ENCODE measurements at places on chromosomes 2 and 18.
A peak's percentile ranks its signal among the peaks of the same experiment; 100 is the strongest.

GRCh38 chr2:69994166-69994565 is 32.7 kb upstream of the ASPRV1 start:
- DNase-seq: no peak

- DNase-seq: no peak
Observed at GRCh38 chr18:29439398-29439797, 1262.5 kb upstream of the CDH2 start.

GRCh38 chr2:85278361-85278760 is 49.4 kb downstream of the TGOLN2 start:
- DNase-seq: no peak

DNA sequence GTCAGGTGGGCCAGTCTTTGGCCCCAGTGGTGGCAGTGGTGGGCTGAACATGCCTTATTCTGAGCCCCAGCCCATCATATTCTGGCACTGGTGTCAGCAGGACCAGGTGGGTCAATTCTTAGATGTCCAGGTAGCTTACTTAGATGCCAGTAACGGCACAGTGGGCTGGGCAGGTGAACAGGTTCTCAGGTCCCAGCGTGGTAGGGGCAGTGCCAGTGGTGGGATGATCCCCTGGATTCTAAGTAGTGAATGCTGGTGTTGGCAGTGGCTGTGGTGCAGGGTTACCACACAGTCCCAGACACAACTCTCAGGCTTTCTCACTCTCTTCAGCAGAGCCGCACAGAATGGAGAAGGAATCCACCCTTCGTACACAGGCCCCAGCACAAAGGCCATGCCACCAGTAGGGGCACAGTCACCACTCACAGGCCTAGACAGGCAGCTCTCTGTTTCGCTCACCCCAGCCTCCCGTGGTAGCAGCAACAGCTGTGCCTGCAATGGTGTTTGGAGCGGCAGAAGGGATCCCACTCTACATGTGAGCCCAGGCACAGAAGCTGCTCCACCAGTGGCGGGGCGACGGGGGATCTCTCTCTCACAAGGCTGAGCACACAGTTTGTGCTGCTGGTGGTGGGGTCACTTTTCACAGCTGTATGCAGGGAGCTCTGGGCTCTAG is 97.3 kb downstream of the ANKRD12 start:
- DNase-seq: no peak

- no peak for DNase-seq
Observed at GRCh38 chr2:12807907-12808810, 91.4 kb downstream of the TRIB2 start.

DNA sequence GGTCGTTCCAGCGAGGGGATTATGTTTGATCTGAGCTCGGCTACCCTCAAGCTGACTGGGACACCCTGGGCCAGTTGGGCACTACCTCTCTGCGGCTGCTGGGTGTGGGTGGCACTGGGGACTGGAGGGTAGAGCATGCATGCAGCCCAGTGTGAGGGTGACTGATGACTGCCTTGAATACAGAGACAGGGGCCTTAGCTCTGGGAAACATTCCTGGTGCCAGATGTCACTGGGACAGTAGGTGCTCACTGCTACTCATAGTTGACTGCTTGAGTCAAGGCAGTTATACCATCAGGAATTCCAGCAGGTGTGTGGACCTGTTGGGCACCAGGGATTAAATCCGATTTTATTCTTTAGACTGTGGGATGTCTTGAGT is 33.6 kb upstream of the ATP6V1B1 start:
- no peak for DNase-seq

DNA sequence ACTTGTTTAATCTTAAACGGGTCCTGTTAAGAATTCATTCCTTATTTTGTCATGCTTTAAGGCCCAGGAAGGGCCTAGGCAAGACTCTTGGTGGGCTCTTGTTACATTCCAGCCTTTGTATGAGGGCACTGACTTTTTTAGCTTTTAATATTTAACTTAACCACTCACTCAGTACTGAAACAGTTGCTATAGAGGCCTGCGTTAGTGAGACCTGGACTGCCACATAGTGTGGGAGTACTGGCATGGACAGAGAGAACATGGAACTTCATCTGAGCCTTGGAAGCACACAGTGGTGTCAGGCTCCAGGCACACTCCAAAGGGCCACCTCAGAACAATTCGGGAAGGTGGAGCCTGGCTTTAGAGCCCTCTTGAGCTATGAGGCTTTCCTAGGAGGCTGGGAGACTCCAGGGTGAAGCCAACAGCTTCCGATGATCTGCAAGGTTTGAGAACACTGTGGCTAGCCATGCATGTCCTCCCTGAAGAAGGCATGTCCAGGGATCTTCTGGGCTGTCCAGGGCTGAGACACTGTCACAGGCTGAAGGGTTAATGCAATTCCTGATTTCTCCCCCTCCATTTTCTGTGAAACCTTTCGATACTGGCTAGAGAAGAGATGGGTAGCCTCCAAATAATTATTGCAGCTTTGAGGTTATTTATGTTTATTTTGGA is 155.4 kb upstream of the ACAA2 start:
- DNase-seq: no peak

- DNase-seq: no peak
Observed at GRCh38 chr2:66813976-66814375, 379.1 kb downstream of the MEIS1 start.

- DNase-seq: no peak
Observed at GRCh38 chr2:212892193-212892592, 259.2 kb downstream of the IKZF2 start.

DNA sequence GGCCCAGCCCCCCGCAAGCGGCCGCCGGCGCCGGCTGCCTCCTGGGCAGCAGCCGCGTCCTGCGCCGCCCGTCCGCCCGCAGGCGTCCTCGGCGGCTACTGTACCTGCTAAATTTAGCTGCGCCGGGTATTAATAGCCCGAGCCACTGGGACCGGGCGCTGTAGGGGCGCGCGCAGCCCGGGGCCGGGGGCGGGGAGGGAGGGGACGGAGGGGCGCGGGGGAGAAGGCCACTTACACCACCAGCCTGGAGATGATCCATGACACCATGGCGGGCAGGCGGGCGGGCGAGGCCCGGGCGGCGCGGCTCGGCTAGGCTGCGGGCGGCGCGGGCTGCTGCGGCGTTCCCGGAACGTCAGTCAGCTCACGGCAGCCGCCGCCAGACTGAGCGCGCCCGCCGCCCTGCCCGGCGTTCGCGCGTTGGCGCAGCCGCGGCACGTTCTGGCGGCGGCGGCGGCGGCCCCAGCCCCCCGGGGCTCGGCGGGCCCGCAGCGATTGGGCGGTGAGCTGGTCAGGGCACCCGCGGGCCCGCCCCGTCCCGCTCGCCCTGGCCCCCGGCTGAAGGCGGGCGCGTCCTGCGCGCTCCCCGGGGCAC is at the start of gene REEP1:
TSS of gene REEP1 (minus strand) at position 383 of the 592 bp plus-strand sequence. CDS start at position 267, 116 bp downstream.
- peak; percentile 26 for DNase-seq

DNA sequence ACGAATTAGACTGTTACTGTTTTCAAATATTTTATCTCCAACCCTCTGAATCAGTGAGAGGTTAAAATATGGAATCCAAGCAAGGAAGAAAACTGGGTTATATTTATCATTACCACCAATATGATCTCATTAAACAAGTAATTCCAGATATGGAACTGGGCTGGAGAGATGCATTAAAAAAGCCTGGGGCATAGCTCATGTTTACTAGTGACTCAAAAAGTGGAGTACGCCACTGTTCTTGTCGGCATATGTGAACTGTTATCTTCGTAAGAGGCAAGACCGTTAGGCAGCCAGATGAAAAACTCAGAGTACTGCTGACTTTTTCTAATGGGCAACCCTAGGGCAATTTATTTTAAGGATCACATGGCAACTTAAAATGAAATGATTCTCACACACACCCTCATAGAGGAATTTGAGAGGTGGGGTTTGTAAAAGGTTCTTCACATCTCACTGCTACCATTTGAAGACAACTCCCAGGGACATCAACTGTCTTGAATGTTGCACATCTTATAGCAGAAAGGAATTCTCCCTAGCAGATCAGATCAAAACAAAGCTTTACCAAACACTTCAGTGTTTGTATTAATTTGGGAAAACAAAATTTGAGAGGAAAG is 105.2 kb upstream of the TFCP2L1 start:
- DNase-seq: no peak

DNA sequence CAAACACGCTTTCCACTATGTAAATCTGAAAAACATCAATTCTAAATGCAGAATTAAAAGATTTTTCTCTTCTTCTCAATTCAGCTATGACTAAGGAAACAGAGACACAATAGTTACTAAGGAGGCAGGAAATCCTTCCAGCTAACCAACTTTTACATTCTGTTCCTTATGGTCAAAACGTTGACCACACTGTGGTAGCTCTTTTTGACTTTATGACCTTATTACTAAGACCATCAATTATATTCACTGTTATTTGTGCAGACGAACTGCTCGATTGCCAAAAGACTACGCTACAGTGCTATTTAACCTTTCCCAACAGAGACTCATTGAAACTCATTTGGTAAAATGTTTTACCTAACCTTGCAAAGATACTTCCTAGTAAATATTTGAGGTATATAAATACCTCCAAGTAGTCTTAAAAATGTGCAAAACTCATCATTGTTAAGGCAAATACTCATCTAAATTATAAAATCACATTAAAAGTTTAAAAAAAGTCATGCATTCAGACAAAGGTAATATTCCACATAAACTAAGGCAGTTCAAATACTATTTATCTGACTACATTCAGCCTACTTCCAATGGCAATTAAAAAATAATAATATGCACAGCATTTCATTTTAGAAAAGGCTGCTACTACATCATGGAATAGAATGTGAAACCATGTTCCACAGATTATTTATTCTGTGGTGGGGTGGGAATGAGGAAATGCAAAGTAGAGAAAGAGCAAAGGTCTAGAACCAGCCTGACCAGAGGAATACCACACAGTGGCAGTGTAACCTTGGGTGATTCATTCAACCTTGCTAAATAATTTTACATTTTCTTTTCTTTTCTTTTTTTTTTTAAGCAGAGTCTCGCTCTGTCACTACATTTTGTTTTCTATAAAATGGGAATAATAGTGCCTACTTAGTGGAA is 139.9 kb downstream of the THADA start:
- peak; percentile 14 for DNase-seq

GRCh38 chr18:75350512-75350839 is 77.0 kb downstream of the SMIM21 start:
- no peak for DNase-seq

GRCh38 chr2:169704160-169704708 is 10.0 kb downstream of the PHOSPHO2 start:
- no peak for DNase-seq

DNA sequence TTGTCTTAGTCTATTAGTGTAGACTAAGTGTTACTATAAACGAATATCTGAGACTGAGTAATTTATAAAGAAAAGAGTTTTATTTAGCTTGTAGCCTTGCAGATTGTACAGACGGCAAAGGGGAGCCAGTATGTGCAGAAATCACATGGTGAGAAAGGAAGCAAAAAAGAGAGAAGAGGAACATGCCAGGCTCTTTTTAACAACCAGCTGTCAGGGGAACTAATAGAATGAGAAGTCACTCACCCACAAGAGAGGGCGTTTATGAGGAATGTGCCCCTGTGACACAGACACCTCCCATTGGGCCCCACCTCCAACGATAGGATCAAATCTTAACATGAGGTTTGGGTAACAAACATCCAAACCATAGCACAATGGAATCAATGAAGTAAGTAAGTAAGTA is 20.6 kb upstream of the ZNF804A start:
- DNase-seq: no peak

GRCh38 chr2:109270505-109271312 is 141.7 kb downstream of the SH3RF3 start:
- no peak for DNase-seq

DNA sequence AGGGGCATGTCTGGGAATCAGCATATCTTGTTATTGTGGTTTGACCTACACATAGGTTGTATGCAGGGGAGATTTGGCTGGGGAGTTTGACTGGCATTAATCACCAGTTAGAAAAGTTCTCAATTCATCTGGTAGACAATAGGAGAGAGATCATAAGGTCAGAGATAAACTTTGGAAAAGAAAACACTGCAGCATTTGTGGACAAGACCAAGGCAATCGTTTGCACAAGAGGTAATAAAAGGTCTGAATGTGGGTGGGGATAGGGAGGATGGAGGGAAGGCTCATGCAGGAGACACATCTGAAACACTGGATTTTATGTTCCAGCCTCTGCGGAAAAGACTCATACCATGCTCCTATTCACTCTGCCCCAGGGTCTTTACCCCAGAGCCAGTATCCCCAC is 136.9 kb downstream of the MAIP1 start:
- no peak for DNase-seq

GRCh38 chr18:48216639-48217257 is 192.4 kb downstream of the ZBTB7C start:
- DNase-seq: no peak

- DNase-seq: no peak
Observed at GRCh38 chr2:142877216-142877838, at the start of gene KYNU. Gene KYNU, plus strand, starts transcription at chr2:142877664. Its CDS starts 7,704 bp downstream, at chr2:142885368.

DNA sequence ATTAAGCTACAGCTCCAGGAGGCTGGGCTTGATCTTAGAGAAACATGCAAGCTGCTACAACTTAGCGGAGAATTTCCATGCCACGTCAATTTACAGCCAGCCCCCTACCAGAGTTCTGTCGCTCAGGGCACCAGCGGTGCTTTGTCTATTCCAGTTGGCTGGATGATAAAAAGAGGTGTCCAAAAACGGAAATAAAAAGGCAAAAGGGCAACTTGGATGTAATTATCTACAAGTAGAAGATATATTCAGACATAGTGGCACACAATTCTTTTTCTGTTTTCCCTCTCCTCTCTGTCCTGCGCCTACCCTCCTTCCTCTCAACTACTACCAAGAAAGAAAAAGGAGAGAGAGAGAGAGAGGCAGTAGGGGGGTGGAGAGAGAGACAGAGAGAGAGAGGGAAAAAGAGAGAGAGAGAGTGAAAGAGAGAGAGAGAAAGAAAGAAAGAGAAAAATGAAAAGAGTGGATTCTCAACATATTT is 363 bp upstream of the RFTN2 start:
- DNase-seq: peak; percentile 42

GRCh38 chr2:154688373-154688772 is 10.1 kb upstream of the KCNJ3 start:
- no peak for DNase-seq

DNA sequence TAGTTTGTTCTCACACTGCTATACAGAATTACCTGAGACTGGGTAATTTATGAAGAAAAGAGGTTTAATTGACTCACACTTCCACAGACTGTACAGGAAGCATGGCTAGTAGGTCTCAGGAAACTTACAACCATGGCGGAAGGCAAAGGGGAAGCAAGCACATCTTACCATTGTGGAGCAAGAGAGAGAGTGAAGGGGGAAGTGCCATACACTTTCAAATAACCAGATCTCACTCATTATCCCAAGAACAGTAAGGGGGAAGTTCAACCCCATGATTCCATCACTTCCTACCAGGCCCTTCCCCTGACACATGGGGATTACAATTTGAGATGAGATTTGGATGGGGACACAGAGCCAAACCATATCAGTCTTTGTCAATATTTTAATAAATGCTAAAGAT is 5.0 kb upstream of the CRYGB start:
- DNase-seq: no peak

DNA sequence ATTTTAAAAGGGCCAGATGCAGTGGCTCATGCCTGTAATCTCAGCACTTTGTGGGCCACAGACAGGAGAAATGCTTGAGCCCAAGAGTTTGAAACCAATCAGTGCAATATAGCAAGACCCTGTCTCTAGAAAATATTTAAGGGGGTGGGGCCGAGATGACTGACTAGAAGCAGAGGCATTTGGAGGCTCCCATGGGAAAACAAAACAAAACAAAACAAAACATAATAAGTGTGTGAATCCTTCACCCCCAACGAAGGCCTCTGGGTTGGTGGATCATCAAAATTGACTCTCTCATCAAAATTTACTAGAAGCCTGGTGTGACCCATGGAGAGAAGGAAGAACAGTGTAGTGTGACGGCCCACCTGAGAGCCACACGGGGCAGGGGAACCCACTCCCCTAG is 560.9 kb downstream of the LRP1B start:
- no peak for DNase-seq

Measured in AG08395 (cell line).